Midbrain (tissue), 1 donor: ENCODE measurements at places on chromosomes 12 and 14.

- peak; percentile 27 for DNase-seq
These were observed 47.3 kb upstream of the TMED10 start for GRCh38 chr14:75223664-75224154.

GRCh38 chr14:31659278-31659677, 98.1 kb downstream of the NUBPL start:
- DNase-seq: no peak

DNA sequence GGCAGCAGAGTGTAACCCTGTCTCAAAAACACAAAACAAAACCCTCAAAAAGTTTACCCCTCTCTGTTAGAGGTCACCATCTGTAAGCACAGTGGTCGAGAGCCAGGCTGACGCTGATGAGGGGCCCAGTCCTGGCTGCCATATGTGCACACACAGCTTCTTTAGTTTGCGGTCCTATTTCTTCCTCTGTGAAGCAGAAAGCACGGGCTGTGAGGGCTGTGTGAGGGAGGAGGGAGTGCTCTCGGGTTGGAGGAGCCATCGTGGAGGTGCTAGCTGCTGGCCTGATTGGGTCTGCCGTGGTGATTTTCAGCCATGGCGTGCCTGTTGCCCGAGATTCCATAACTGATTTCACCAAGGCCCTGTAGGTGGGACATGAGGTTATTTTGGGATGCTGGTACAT, 3.5 kb downstream of the ULK1 start:
- no peak for DNase-seq

- DNase-seq: no peak
These were observed 239.4 kb downstream of the PAWR start for GRCh38 chr12:79451365-79451764.

- no peak for DNase-seq
These were observed 108.0 kb upstream of the MDM1 start for GRCh38 chr12:68440068-68440581.
